ENCODE measurements at places on chromosomes 3 and 15.

DNA sequence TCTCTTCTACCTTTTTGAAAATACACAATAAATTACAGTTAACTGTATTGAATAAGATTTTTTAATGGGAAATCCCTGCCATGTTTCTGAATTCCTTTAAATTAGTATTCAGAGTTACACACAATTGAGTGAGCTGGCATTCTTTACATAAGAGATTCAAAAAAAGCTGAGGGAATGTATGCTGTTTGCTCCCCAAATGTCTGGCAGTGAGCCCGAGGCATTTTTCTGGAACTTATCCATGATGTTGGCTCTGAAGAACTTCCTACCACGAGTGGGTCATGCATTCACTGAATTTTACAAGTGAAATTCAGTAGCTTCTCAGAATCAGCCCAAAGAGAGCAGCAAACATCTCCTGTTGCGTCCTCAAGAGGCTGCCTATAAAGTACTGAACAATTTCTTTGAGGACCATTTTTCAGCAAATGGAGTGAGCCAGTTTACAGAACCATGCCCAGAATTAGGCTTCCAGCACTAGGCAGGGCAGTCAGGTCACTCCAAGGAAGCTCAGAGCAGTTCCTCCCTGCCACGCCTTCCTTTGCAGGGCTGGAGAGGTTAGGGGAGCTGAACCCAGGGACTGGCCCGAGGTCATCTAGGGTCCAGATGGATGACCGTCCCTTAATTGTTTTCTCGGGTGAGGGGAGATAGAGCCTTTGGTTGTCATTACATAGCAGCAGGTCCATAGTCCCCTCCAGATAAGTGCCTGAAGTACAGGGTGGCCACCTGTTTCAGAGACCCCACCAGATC is 21.2 kb downstream of the GABRA5 start:
- no peak for DNase-seq

DNA sequence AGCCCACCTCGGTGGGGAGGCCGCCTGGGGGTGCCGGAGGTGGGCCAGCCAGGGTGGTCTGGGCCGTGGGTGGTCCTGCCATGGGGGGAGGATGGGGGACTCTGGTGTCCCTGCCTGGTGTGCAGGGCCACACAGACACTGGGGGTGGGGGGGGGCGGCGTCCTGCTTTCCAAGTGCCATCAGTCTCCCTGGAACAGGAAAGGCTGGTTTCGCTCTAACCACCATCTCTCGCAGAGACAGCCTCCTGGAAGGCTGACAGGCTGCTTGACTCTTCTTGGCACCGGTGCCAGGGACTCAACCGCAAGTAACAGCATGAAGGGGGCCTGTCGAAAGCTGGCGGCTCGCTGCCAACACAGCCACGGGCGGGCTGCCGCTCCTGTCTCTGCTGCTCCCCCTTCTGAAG is 40.3 kb downstream of the RGMA start:
- DNase-seq: no peak

- peak; percentile 16 for DNase-seq
These were observed 5.5 kb upstream of the CD200 start for GRCh38 chr3:112327371-112327951.

- no peak for DNase-seq
These were observed 470.2 kb downstream of the MAGI1 start for GRCh38 chr3:65568497-65568896.

DNA sequence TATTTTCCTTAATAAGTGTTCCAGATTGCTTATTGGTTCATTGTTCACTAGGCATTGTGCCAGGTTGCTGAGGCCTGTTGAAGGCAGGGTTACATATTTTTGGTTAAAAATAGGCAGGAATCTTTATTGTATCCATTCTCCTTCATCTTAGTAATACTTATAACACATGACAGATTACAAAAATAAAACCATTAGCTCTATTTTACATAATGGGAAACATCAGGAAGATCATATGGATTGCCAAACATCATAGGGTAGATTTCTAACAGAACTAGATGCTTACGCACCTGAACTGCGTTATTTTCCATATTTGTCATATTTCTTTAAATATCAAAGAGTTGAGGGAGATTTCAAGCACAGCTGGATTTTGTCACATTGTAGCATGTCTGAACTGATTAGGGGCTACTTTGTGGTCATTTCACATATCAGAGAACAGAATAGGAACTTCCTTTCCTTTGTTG is 462.9 kb upstream of the SGO1 start:
- no peak for DNase-seq

DNA sequence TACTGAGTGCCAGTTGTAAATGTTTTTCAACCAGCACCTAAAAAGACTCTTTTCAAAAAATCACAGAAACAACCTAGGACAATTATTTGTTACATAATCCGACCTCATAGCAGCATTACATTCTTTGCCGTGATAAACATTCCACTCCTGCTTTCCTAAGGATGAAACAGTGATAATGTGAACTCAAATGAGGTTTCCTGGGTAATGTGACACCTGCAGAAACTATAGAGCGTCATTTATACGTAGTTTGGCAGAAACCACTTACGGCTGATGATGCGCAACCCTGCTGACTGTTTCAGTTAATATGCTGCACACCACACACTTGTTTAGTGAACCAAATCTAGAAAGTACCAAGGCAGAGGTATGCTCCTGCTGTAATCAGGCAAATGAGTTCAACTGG is 55.8 kb downstream of the SEMA6D start:
- DNase-seq: no peak

Data from NCI-H2081 treated with DMSO at 0.1 percent for 48 hours (cell line).